Right lung (tissue), 10 donors: ENCODE measurements at places on chromosomes 6 and 20. TPM values are rescaled to one million over a fixed set of nuclear protein-coding genes. Genes with fewer than 3 reads are reported as not detected.
A peak's percentile ranks its signal among the peaks of the same experiment; 100 is the strongest.

DNA sequence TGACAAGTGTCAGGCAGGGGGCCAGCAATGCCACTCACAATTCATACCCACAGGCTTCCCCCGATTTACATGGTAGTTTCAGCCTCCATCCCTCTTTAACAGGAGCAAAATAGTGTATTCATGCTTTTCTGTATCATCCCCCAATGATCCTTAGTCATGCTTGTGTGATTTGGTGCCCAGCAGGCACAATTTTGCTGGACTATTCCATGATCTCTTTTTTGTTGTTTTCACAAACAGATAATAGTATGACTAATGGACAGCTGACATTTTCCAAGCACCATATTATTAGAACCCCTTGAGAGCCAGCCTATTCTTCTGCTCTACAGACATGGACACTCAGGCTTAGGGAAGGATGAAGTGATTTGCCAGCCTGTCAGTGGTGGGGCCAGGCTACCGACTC lies 128.2 kb upstream of the RIPOR2 start:
- no peak for DNase-seq

DNA sequence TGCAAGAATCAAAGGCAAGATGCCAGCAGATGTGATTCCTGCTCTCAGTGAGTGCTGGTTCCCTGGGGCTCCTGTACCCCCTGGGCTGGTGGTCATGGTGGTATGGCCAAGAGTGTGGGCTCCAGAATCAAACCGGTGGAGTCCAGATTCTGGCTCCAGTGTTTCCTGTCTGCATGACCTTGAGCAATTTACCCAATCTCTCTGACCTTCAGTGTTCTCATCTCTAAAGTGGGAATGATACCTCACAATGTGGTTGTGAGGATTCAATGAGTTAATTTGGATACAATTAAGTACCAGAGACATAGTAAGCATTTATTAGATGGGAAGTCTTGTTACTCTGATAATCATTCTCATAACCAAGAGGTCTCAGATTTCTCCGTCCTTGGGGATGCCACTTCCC lies 218.4 kb upstream of the JARID2 start:
- DNase-seq = no peak

DNA sequence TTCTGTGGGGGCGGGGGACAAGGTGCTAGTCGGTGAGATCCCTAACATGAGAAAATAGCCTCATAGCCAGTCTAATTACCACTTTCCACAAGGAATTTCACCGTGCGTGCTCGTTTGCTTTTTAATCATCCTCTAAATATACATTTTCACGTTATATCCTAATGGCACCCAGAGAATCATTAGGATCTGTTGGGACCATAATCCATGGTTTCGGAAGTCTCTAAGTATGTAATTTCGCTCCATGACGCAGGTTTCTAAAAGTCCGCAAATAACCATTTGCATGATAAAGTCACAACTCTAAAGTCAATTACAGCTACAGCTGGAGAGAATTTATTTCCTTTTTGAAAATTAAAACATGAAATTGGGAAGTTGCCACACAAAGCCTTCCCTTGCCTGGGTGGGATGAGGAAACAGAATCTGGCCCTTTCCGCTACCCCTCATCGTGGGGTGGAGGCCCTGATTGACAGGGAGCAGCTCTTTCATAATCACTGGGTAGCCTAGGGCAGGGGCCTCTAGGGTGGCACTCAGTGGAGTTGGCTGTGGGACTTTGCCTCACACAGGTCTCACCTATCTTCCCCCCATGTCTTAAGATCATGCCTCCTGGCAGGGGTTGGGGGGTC lies 81.9 kb downstream of the LRFN2 start:
- DNase-seq = no peak

DNA sequence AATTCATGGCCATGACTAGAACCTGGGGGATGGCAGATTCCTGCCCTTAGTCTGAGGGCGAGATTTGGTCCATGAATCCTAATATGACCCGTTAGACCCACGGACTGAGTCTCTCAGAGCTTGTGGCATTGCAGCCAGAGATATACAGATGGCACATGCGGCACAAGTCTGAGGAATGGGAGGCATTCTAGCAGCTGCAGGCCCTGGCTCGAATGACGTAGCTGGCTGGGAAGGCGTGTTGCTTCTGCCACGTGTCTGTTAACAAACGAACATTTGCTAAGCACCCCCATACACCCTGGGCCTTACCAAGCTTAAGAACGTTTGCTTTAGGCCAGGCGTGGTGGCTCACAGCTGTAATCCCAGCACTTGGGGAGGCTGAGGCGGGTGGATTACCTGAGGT lies 68.0 kb downstream of the CD164 start:
- DNase-seq = no peak

DNA sequence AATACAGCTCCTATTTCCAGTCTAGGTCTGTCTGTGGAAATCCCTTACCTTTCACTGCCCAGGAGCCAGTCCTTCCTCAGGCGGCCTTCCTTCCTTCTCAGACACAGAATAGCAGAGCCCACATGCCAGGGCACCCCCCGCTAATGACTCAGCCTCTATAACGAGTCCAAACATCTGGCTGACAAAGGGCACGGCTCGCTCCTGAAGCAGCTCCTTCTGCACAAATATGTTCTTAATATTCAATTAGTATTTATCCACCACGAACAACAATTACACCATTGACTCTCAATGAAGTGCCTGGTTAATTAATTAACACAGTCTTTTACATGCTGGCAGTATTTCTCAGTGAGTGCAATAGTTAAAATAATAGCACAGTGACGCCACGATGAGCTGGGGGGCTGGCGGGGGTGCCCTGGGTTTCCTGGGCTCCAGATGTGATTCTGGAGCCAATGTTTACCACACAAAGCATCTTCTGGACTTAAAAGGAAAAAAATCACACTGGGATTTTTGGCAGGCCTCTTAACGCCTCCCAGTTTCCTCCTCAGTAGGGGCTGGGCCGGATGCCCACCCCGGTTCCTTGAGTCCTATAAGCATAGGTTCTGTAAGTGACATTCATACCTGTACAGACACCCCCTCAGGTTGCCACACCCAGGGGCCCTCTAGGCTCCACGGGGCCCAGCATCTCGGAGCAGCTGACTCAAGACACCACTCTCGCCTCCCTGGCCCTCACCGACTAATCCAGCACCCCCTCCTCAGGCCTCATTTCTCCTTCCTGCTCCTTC lies 158.6 kb upstream of the MLN start:
- DNase-seq = no peak

DNA sequence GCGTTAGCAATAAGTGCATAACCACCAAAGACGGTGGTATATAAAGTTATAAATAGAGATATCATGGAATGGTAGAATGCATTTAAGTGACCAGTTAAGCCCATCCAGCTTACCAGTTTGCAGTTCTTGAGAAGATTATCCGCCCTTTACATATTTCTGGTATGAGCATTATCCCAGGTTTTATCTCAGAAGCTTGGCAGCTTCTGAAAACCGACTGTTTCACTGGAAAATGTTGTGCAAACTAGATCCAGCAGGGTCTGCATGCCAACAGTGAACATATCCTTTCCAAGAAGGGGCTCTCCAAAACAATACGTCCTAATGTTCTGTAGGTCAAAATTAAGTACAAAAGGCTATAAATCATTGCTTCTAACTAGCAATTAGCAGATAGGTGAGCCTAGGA lies 29.5 kb upstream of the SHLD1 start:
- DNase-seq = no peak

- DNase-seq = no peak
Measured at GRCh38 chr20:16552015-16552414, 21.2 kb downstream of the KIF16B start.

DNA sequence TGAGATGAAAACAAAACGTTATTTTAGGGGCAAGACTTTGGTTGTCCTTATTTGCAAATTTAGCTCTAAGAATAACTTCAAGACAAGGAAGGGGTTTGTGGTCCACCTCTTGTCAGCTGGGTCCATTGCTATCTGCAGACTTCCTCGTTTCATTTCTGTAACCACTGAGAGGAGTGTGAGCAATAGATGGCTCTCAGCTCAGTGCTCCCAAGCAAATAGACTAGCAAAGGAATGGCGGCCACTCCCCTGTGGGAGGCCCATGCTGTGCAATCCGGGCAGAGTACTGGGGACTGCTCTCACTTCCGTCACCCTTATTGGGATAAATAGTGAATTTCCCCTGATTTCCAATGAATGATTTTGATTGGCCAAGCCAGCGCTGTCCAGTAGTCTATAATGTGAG lies 176.6 kb downstream of the ZDHHC14 start:
- no peak for DNase-seq

GRCh38 chr6:73234733-73235132 lies 9.4 kb upstream of the KHDC1L start:
- DNase-seq = no peak

DNA sequence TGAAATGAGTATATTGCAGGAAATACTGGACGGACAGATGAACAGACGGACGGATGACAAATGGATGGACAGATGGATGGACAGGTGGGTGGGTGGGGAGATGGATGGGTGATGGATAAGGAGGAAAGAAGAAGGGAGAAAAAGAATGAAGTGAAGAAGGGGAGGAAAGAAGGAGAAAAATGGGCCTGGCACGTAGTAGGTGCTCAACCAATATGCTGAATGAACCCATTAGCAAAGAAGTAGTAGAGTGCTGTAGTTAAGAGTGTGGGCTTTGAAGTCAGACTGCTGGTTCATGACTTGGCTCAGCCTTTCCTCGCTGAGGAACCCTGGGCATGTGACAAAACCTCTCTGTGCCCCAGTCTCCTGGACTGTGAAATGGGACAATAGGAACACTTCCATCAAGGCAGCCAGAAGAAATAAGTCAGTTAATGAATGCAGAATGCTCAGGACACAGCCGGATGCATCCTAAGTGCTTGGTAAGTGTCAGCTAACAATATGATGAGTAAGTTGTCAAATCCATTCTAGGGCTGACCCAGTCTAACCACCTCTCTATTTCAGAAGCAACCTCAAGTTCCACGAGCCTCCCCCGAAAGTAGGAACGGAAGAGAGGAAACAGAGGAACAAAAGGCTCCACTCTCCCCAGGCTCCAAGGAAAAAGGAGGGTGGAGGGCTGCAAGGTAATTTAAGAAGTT lies 37.9 kb downstream of the PREX1 start:
- DNase-seq = no peak

DNA sequence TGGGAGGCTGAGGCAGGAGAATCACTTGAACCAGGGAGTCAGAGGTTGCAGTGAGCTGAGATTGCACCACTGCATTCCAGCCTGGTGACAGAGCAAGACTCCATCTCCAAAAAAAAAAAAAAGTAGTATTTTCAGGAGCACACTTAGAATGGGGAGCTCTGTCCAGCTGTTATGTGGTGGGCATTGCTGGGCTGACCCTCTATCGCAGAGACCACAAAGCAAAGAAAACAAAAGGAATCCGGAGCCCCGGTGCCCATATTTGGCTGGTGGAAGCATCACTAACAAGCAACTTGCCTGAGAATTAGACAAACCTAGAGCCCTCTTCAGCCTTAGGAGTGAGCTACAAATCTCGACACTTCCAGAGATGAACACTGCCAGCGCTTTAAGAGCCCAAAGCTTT lies 137.3 kb upstream of the GPR6 start:
- DNase-seq = no peak

GRCh38 chr6:142796571-142796970 lies 148.4 kb downstream of the HIVEP2 start:
- DNase-seq = no peak

GRCh38 chr6:17086469-17086868 lies 15.4 kb upstream of the STMND1 start:
- DNase-seq = peak; percentile 72

DNA sequence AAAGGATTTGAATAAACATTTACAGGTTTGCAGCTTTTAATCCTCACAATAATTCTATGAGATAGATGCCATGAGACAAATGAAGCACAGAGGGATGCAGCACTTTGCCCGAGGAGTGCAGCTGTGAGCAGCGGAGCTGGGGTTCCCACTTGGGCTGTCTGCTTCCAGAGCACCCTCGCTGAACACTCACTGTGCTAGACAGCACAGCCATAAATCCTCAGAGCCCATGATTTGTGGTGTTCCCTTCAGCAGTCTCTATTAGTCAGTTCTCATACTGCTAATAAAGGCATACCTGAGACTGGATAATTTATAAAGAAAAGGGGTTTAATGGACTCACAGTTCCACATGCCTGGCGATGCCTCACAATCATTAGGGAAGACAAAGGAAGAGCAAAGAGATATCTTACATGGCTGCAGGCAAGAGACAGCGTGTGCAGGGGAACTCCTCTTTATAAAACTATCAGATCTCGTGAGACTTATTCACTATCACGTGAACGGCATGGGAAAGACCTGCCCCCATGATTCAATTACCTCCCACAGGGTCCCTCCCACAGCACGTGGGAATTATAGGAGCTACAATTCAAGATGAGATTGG lies 25.3 kb upstream of the CTAGE9 start:
- no peak for DNase-seq

GRCh38 chr6:142325111-142325510 lies 23.3 kb downstream of the ADGRG6 start:
- DNase-seq = no peak

GRCh38 chr6:12200761-12201160 lies 89.4 kb upstream of the EDN1 start:
- no peak for DNase-seq

- no peak for DNase-seq
Measured at GRCh38 chr6:13454286-13455221, 32.8 kb downstream of the GFOD1 start.

DNA sequence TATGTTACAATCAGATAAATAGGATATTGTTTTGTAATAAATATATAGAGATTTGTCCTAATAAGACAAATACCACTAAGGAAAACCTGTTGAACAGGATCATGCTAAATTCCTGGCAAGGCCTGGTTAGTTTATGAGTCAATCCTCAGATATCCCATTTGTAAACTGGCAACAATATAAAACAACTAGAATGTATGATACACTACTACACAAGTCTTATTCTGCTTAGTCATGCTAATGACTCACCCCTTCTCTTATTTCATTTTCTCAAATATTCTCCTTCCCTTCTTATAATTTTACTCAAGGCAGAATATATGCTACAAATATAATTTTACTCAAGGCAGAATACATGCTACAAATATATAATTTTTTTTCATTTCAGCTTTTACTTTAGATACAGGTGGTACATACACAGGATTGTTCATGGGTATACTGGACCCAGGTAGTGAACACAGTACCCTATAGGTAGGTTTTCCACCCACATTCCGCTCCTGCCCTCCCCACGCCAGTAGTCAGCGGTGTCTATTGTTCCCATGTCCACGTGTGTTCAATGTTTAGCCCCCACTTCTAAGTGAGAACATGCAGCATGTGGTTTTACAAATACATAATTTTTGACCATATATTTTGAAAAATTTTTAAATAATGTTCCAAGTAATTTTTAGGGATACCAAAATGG lies 6.3 kb downstream of the OSER1 start:
- no peak for DNase-seq

The MYL9 gene
- polyA plus RNA-seq = 361 TPM

The RBBP8NL gene
- 4.1 TPM for polyA plus RNA-seq

The ENPP4 gene
- polyA plus RNA-seq = 10.0 TPM

The NHLRC1 gene
- 2.5 TPM for polyA plus RNA-seq

The SCAND1 gene
- 16.1 TPM for polyA plus RNA-seq

The PEX7 gene
- polyA plus RNA-seq = 8.1 TPM

The CDH26 gene
- polyA plus RNA-seq = 2.0 TPM

The RAD21L1 gene
- not detected for polyA plus RNA-seq

The FABP7 gene
- polyA plus RNA-seq = 5.9 TPM

The SIRPD gene
- polyA plus RNA-seq = not detected

The FAM50B gene
- polyA plus RNA-seq = 24.9 TPM
